HAP-1 (cell line): ENCODE measurements at places on chromosomes 16 and 17.

GRCh38 chr17:80834893-80835275 is 156.8 kb upstream of the CHMP6 start:
- no peak for DNase-seq

GRCh38 chr17:74032222-74032621 is 171.3 kb upstream of the RPL38 start:
- DNase-seq: no peak

DNA sequence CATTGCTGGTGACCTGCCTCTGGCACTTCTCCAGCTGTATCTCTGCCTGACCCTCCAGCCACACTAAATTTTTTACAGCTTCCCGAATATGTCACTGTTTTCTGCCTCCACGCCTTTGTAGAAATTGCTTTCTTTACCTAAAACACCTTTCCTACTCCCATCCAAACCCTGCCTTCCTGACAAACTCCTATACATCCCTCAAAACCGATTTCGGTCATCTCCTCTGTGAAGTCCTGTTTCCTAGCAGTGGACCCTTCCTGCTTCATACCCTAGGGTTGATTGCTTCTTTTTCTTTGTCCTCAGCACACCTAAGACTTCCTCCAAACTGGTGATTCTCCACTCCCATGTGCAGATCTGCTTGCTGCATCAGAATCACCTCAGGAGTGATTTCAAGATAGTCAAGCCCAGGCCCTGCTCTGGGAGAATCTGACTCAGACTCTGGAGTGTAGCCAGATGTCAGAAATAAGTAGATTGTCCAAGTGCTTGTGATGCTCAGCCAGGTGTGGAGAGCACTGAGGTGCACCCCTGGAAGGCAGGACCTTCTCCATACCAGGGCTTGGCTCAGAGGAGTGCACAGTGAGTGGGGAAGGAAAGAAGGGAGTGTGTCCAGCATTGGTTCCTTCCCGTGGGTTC is 184.2 kb downstream of the COPRS start:
- DNase-seq: no peak

DNA sequence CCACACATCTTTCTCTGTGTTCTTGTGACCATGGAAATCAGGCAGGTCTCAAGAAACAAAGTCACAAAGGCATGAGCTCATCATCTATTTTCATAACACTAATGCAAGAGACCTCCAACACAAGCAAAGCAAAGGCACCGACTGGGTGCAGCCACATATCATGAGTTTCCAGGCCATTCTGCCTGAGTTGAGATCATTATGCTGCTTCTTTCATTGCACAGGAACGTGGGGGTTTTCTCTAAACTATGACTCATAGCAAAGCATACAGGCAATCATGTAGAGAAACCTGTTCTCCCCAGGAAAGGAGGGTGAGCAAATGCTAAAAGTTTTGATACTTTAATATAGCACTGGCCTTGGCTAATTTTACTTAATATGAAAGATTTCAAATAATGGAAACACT is 60.7 kb downstream of the GRIN2A start:
- DNase-seq: no peak

- no peak for DNase-seq
Measured at GRCh38 chr17:48627623-48628521, 1.7 kb upstream of the HOXB9 start.

- DNase-seq: no peak
Measured at GRCh38 chr16:4570688-4571321, 14.7 kb downstream of the C16orf96 start.

- DNase-seq: no peak
Measured at GRCh38 chr17:37179893-37180292, 195.9 kb upstream of the C17orf78 start.

DNA sequence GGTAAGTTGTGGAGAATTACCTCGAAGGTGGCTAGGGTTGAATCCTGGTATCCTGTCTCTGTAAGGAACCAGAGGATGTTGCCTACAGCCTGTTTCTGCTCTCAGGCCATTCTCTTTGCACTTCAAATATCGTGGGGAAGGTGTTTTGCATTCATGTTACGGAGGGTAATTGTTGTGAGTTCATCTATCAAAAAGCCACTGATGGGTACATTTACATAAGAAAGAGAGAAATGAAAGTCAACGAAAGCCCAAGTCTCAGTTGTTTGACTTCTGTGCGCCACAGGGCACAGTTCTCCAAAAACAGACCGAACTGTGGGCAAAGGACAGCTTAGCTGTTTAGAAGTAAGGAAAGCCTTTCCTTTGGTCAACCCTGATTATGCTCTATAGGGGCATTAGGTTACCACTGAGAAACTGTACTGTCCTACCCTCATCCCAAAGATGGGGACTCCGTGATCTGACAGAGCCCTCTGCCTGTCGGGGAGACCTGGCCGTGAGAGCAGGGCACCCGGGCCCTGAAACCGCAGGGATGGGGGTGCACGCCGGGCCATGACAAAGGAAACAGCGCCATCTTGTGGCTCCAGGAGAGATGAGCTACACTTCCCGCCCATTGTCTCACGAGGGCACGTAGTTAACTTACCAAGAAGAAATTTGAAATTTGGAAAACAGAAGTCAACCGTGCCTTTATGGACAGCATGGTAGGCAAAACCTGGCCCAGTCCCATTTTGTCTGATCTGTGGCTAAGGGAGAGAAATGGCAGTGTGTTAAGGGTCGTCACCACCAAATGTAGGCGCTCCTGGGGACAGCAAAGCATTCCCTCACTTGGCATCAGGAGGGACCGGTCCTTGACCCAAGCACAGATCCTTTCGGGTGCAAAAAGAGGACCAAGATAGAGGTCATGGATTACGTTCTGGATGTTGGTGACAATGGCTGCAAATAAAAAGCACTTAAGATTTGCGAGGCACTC is 74.5 kb upstream of the DYNLRB2 start:
- peak; percentile 79 for DNase-seq
